Stimulated activated CD4-positive, alpha-beta T cell treated with anti-CD3 and anti-CD28 coated beads, Interleukin-1b, Interleukin-23, amount 100 ng/mL, for 24 hours (primary cell): ENCODE measurements at places on chromosomes 3 and 15.

DNA sequence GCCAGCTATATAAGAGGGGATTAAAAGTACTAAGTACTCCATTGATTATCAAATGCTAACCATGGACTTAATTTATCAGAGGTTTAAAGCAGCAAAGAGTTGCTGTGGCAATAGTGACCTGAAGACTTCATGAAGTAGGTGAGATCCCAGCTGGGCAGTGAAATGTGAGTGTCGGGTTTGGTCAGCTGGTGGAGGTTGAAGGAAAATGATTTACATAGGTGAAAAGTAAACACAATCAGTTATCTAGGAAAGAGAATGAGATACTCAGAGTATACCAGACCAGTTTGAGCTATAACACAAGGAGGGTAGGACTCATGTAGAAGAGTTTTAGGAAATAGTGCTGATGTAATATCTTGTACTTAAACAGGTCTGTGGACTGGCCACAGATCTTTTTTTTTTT, 16.5 kb upstream of the FBXO22 start:
- DNase-seq: no peak

DNA sequence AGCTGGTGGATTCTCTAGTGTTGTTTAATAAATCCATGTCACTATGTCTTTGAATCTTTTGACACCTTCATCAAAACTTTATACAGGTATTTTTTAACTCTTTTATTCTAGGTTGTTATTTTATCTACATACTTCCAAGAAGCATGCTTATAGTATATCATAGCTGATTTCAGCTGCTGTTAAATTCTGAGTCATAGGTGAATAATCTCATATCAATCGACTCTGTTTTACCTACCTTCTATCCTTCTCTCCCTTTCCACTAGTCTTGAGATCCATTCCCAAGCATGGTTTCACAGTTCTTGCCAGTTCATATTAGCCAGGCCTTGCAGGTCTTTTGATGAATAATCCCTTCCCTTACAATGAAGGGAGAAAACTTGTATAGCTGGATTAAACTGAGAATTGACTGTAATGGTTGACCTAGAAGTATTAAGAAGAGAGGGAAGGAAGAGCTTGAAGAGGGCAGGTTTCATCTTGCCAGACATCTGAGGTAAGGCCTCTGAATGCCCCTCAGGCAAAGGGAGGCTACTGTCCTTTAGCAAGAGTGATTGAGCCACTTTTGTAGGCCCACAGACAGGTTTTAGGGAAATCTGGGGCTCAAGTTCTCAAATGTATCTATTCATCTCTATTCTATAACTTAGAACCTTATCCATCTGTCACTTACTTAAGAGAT, 146.4 kb downstream of the EPHA6 start:
- DNase-seq: no peak

DNA sequence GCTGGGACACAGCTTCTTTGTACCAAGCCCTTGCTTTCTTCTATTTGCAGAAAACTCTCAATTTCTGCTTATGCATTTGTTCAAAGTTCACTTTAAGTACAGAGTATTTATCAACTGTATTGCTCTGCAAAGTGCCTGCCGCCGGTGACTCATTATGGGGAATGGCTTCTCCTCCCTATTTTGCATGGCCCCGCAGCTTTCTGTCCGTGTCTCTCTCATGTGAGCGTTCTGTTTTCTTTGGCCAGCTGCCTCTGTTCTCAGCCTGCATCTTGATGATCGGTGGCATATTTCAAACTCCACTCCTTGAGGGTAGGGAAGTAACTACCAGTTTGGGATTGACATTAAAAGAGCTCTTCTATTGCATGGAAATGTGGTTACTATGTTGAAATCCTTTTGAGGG, 28.6 kb upstream of the ST8SIA2 start:
- no peak for DNase-seq

- DNase-seq: no peak
Observed at GRCh38 chr15:61038387-61038786, 190.7 kb downstream of the RORA start.

DNA sequence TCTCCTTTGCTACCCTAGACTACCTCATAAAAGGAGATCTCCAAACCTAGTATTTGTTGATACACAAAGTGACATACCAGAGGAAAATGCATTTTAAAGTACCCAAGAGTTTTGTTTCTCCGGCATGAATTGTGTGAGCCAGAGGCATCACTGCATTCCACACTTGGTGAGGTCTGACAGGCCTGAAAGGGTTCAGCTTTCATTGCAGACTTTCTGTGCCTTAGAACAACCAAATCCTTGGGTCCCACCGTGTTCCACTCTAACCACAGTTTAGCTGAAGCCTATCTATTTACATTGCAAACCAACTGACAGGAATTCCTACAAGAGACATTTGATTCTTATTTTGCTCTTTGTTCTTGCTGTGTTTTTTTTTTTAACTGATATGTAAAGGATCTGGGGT, 21.0 kb upstream of the EID1 start:
- DNase-seq: no peak

GRCh38 chr3:122227036-122227781, 43.7 kb downstream of the CASR start:
- DNase-seq: no peak

- DNase-seq: no peak
Observed at GRCh38 chr15:84805221-84805620, 11.9 kb upstream of the ALPK3 start.

- DNase-seq: no peak
Observed at GRCh38 chr3:52712291-52713212, 6.6 kb downstream of the SPCS1 start.

GRCh38 chr15:70257573-70258248, 160.0 kb upstream of the TLE3 start:
- DNase-seq: no peak
